ENCODE measurements at places on chromosomes 2 and 18.

DNA sequence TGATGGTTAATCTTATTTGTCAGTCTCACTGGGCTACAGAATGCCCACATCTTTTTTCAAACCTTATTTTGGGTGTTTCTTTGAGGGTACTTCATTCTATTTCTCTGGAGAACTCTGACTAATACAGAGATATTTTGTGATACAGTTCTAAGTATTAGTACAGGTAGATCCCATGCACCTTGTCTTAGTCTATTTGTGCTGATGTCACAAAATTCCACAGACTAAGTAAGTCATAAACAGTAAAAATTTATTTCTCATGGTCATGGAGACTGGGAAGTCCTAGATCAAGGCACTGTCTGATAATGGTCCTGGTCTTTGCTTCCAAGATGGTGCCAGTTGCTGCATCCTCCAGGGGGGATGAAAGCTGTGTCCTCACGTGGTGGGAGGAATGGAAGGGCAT, 68.6 kb upstream of the EPHA4 start:
- DNase-seq, result no peak

GRCh38 chr18:6333981-6334380, 80.7 kb downstream of the L3MBTL4 start:
- DNase-seq, result no peak

- no peak for DNase-seq
Observed at GRCh38 chr2:216851486-216852090, 8.3 kb downstream of the TNP1 start.

DNA sequence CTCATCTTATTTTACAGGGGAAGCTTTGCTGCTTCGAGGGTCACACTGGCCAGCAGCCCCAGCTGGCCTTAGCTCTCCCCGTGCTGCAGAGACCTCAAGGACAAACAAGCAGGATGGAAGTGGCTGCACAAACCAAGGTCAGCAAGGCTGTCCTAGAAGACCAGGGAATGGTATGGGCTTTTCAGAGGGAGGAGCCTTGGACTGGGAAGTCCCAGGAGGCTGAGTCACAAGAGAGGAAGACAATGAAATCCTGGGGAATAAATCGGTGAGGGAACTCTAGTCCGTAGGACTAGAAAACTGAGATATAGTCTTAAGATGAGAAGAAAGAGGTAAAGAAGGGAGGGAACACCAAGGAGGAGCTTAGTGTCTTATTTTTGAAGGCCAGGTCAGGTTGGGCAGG, 15.7 kb downstream of the CREG2 start:
- DNase-seq, result no peak

DNA sequence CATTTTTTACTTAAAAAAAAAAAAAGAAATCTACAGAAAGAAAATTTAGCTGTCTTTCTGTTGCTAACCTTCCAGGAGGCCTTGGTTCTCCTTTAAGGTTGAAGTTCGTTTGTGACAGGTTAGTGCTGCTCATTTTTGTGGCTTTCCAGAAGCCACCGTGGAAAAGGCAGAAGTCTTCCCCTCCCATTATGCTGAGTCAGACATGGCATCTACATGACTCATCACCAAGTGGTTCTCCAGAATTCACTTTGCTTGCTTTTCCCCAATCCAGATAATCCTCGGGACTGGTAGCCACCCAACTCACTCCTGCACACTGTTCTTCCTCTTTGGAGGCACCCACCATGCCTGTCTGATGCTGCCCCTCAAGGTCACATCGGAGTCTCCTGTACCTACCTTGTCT, 228.7 kb downstream of the PIK3C3 start:
- DNase-seq, result peak; percentile 4

All from fibroblast of the conjunctiva (primary cell).